Right ventricle myocardium inferior (tissue), 1 donor: ENCODE measurements at places on chromosomes 7 and 10. TPM values are rescaled to one million over a fixed set of nuclear protein-coding genes. Genes with fewer than 3 reads are reported as not detected.

Gene SUN3
- total RNA-seq = not detected

Gene TYW1B
- total RNA-seq = 3.1 TPM

Gene ETV1
- 27.9 TPM for total RNA-seq

Gene UMAD1
- 13.3 TPM for total RNA-seq

Gene MAPK8
- total RNA-seq = 29.5 TPM

Gene BNIP3
- total RNA-seq = 157 TPM
